Prostate gland (tissue), 2 donors: ENCODE measurements at places on chromosomes 6 and 20. TPM values are rescaled to one million over a fixed set of nuclear protein-coding genes. Genes with fewer than 3 reads are reported as not detected.
A peak's percentile ranks its signal among the peaks of the same experiment; 100 is the strongest.

DNA sequence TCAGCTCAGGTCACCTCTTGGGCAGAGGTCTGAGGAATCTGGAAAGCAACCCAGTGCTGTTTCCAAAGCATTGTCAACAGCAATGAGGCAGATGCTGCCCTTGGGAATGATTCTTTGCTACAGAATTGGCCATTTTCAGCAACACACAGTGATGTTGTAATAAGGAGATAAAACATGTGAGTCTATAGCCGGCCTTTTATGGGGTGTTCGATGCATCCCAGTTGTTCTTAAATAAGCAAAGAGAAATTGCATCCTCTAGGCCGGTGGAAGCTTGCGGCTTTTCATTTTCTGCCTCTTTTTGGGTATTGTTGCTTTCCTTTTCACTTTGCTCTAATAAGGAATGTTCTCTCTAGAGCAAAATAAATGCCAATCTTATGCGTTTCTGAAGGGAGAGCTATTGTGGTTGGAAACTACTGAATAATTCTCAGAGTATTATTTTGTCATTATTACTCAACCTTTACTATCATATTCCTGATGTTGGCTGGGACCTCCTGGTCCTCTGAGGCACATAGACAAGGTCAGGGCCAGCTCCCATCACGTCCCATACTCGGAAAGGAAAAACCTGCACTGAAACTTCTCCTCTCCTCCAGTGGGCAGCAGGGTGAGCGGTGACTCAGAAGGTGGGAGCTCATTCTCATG is 214.2 kb downstream of the CDH26 start:
- no peak for DNase-seq

GRCh38 chr6:106979435-106979884 is 4.9 kb upstream of the CD24 start:
- peak; percentile 88 for DNase-seq

DNA sequence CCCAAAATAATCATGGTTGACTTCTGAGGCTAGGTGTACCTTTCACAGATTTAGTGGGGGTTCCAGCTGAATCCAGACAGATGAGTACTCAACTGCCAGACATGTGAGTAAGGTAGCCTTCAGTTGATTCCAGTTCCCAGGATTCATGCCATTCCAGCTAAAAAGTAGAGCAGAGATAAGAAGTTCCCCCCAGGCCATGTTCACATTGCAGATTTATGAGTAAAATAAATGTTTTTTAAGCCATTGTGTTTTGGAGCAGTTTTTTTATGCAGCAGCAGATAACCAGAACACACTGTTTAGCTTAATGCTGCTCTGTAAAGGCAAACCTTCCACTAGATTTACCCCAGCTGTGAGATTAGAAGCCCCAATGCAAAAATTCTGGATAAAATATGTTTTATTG is 245.0 kb downstream of the RFPL4B start:
- DNase-seq, result no peak

DNA sequence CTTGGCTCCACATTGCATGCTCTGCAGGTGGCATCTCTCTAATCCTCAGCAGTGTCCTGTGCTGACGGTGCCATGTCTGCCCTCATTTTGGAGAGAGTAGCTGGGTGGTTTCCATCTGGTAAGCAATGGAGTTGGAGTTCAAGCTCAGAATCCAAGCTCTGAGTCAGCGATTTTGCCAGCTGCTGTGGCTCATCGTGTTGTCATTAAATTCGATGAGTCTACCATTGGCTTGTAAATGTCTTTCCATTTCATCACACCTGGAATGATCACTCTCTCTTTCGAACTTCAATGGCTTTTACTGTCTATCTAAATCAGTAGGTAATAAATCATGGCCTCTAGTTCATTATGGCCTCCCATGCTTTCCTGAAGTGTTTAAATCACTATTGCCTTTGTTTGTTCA is 378.5 kb upstream of the TSHZ2 start:
- no peak for DNase-seq

DNA sequence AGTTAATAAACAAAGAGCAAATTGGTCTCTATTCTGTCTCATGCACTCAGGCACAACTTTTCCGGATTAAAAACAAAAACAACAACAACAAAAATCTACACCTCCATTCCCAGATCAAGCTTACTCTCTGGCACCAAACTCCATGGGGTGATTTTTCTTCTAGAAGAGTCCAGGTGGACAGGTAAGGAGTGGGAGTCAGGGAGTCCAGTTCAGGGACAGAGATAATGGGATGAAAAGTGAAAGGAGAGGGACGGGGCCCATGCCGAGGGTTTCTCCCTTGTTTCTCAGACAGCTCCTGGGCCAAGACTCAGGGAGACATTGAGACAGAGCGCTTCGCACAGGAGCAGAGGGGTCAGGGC is 437 bp upstream of the HLA-A start:
- DNase-seq, result no peak

ULBP3 gene
- total RNA-seq, result 28.9 TPM

LAMA2 gene
- total RNA-seq, result 10.1 TPM
